CD4-positive, CD25-positive, alpha-beta regulatory T cell (primary cell): ENCODE measurements at places on chromosomes 1 and 21. TPM values are rescaled to one million over a fixed set of nuclear protein-coding genes. Genes with fewer than 3 reads are reported as not detected.

Gene CFAP141
- total RNA-seq: not detected

GRCh38 chr1:163298365-163298764 is 23.4 kb upstream of the NUF2 start:
- no peak for DNase-seq
- no peak overlapping the region for H3K27ac ChIP-seq
- no peak overlapping the region for H3K4me3 ChIP-seq
- H3K4me1 ChIP-seq: no peaks in the 10 kb centered on the region

Gene KPRP
- total RNA-seq: not detected

Gene FMO5
- 1.9 TPM for total RNA-seq

- no peaks in the 10 kb centered on the region for H3K27me3 ChIP-seq
- no peak for DNase-seq
- H3K27ac ChIP-seq: no peak overlapping the region
- no peaks in the 10 kb centered on the region for H3K4me1 ChIP-seq
- no peak overlapping the region for H3K4me3 ChIP-seq
Measured at GRCh38 chr1:206415942-206416341, 54.3 kb upstream of the IKBKE start.

DNA sequence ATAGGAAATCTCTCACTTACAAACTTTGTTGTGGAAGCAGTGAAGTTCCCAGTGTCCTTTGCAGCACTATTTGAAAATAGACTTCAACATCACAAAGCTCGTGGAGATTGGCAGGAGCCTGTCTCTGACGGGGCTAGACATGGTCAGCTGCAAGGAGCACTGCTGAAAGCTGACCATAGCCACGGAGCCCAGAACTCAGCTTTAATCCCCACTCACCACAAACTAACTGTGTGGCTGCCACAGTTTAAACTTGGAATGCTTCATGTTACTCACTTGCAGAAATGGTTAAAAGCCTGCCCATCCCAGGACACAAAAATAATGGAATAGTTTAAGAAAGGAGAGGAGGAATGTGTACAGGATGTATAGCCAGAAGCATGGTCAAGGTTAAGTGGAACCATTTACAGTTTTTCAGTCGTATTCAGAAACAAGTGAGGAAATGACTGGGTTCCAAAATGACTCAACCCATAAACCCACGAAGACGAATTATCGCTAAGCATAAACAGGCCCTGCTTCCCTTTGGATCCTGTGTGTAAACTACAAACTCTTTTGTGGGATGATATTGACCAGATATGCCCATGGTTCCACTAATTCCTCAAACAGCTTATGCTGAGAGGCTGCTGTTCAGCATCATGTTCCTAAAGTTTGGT is 18.2 kb downstream of the DNALI1 start:
- H3K36me3 ChIP-seq: peaks cover 84% of the 10 kb centered on the region
- DNase-seq: no peak
- no peaks in the 10 kb centered on the region for H3K27me3 ChIP-seq
- H3K27ac ChIP-seq: no peak overlapping the region
- H3K4me1 ChIP-seq: no peaks in the 10 kb centered on the region
- no peak overlapping the region for H3K4me3 ChIP-seq

DNA sequence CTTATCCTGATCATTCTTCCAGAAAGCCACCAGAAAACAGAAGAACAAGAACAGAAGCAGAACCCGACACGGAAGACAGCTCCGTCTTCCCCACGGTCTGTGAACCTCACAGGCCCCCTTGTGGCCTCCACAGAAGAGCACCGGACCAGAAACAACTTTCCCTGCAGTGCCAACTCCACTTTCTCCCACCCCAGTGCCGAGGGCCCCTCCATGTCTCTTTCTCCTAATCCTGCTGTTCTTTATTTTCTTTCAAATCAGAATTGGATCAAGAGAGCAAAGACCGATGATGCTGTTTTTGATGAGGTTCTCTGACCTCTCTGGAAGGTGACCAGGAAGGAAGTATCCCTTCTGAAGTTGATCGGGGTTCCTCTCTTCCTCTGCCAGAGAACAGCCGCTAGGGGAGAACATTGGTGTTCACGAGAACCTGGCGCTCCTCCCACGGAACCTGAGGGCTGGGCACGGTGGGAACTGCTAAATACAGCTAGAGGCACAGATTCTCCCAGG is 58.9 kb upstream of the CTTNBP2NL start:
- no peaks in the 10 kb centered on the region for H3K4me1 ChIP-seq
- no peak overlapping the region for H3K27ac ChIP-seq
- DNase-seq: no peak
- peaks cover 8% of the 10 kb centered on the region for H3K27me3 ChIP-seq

DNA sequence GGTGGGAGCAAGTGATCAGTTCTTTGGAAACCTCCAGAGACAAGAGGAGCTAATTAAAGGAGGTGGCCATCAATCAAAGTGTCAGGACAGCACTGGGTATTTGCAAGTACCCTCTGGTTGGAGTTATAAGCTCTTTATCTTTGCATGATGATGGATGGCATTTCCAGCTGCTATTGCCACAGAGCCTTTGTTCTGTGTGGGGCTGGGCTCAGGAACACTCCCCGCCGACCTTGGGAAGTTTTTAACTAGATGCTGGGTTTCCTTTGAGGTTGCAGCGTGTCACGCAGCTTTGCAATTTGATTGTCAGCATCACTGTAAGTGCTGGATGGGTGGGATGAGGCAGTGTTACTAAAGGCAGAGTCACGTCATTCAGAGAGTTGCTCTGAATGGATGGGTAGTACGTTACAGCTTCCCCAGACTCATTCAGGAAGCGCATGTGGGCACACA is 68.9 kb downstream of the CNIH3 start:
- H3K27ac ChIP-seq: no peak overlapping the region
- no peak for DNase-seq
- peaks cover 2% of the 10 kb centered on the region for H3K27me3 ChIP-seq

DNA sequence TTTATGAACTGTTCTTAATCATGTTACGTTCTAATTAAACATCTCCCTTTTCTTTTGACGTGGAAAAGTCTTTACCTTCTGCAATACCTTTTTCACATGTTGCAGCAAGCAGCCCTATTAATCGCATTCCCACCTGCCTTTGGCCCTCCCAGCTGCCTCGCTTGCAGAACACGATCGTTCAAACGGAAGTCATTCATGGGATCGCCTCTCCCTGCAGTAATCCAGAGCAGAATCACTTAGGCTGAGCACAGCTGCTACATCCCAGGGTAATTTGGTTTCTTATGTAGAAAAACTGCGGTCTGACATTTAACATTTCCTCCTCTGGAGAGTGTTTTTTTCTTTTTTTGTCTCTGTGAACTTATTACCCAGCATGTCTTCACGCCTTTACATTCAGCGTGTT is 206.3 kb downstream of the KIF26B start:
- H3K36me3 ChIP-seq: no peaks in the 10 kb centered on the region
- H3K27ac ChIP-seq: no peak overlapping the region
- no peak for DNase-seq
- no peaks in the 10 kb centered on the region for H3K4me1 ChIP-seq
- H3K4me3 ChIP-seq: no peak overlapping the region

DNA sequence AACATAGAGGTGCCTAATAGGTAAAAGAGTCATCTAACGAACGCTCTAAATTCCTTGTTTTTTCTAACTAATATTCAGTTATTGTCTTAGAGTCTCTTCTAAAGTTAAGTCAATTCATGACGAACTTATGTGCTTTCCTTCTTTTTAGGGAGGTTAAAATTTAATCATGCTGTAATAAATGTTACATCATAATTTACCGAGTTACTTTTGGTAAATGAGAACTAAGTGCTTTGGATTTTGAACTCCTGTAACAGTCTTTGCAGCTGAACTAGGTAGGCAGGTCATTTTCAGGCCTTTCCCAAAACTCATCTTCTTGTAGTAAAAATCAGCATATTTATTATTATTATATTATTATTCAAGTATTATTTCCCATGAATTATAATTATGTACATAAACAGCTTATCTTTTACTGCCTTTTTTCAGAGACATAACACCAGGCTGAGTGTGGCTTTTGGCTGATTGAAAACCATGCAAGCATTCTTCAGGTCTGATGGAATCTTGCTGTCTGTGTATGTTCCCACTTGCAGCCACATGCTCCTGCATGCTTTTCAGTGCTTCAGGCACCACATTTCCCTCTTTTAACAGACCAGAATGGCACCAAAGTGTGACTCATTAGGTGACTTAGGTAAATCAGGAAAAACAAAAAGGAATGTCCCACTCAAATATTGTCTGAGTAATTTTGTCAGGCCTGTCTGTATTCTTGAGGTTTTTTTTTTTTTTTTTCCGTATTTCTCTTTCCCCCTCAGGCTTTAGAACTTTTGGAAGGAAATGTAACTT is 81.0 kb upstream of the CD55 start:
- no peak overlapping the region for H3K4me3 ChIP-seq
- H3K27ac ChIP-seq: no peak overlapping the region
- no peaks in the 10 kb centered on the region for H3K36me3 ChIP-seq
- no peak for DNase-seq
- H3K27me3 ChIP-seq: no peaks in the 10 kb centered on the region
- no peaks in the 10 kb centered on the region for H3K4me1 ChIP-seq

DNA sequence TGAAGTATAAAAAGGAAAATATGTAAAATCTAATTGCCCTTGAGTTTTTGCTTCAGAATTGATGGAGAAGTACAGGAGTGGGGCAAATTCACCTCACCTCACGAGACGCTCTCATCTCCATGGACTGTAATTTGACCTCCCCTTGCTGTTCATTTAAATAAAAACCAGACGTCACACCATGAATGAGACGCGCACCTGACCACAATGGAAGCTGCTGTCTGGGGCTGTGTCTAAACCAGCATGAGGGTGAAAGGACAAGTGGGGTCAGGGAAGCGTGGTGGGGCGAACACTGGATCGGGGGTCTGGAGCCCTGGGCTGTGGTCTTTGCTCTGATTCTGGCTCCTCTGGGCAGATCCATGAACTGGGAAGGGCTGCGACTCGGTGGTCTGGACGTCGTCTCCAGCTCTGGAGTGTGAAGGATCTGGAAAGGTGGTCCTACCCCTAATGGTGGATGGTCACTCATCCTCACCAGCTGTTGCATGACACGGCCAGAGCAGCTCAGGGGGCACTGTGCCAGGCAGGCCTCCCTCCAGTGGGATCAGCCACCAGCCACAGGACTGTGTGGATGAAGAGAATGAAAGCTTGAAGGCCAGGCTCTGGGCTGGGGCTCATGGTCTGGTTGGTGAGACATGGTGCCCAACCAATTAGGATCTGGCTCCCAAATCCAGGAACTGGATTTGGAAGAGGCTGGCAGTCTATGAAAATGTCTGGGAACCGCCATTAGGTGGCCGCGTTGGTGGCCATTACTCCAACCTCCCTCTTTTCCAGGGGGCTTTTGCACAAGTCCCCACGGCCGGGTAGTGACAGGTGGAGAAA is 728.6 kb downstream of the PTPRU start:
- no peaks in the 10 kb centered on the region for H3K36me3 ChIP-seq
- H3K27me3 ChIP-seq: no peaks in the 10 kb centered on the region
- H3K27ac ChIP-seq: no peak overlapping the region

Gene GPR157
- 2.1 TPM for total RNA-seq
